Activated CD4-positive, CD25-positive, alpha-beta regulatory T cell (primary cell): ENCODE measurements at places on chromosomes 6 and 20.

DNA sequence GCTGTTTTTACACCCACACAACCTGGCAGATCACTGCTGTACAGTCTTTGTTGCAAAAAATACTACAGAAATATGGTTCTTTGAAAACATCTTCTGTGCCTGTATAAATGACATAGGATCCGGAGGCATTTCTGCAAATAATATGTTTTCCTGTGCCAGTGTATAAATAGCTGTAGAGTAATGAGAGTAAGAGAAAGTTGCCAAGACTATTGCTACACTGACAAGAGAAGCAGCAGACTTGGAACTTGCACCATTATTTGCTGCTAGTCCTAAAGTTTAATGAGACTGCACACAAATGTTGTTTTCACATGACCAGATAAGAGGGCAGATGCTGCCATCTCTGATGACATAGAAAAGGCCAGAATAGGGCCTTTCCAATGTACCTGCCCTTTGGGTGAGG is 50.0 kb upstream of the DTNBP1 start:
- DNase-seq: no peak

DNA sequence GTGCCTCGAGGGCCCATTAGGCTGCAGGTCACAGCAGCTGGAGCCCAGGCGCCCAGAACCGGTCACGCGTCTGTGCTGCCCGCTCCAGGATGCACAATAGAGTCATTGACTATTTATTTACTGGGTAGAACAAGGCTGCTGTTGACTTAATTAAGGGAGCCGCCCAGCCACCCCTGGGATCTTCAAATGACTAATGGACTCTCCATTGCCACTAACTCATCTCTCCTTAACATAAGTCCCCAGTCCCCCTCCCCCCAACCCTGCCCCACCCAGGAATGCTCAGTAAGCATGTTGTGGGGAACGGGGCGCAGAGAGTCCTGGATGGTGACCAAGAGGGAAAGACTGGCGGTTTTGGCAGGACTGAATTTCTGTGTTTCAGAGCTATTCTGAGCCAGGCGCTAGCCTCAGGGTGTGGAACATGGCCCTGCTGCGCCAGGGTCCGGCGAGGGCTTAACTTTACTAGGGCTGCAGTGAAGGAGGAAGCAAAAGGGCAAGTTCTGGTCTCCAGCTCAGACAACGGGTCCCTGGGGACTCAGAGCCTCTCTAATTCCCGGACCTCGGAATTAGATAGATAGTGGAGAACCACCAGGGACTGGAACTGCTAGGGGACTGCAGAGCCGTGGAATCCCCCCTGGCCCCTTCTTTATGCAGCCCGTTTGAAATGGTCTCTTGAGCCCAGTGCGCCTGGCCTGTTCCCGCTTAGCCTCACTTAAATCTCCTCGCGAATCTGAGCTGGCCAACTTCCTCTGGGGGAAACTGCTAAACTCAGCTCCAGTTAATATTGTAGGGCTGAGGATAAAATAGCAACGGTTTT is 1.5 kb upstream of the GRIK2 start:
- DNase-seq: no peak

DNA sequence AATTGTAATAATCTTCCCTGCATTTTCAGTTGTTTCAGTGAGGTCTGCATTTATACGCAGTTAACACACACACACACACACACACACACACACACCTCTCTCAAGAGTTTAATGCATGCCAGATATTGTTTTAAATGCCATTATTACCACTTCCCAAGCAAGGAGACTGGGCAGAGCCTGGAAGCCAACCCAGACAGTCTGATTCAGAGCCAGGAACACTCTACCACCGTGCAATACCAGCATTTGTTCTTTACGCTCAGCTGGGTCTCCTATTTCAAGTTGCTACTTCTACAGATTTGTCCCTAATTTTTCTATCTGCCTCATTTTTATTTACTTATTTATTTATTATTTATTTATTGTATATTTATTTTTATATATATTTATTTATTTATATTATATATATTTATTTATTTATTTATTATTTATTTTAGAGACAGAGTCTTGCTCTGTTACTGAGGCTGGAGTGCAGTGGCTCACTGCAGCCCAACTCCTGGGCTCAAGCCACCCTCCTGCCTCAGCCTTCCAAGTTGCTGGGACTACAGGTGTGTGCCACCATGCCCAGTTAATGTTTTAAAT is 68.4 kb downstream of the PCSK2 start:
- DNase-seq: no peak

DNA sequence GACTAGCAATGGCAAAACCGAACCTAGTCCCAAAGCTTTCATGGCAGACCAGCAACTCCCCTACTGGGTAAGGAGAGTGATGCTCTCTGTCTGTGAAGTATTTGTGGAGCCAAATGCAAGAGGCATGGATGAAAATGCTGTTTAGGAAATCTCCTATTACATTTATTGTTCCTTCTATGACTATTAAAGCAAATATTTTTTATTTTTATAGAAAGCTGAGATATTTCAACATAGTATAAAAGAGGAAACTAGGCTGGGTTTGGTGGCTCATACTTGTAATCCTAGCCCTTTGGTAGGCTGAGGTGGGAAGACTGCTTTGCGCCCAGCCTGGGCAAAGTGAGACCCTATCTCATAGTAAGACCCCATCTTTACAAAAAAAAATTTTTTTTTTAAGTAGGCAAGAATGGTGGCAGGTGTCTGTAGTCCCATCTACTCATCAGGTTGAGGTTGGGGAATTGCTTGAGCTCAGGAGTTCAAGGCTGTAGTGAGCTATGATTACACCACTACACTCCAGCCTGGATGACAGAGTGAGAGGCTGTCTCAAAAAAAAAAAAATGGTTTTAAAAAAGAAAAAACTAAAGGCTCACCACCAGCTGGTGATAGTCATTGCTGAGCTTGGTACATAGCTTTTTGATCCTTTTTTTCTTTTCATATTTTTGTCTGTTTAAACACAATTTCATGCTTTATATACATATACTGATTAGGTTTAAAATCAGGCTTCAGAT is 11.3 kb downstream of the KDM1B start:
- no peak for DNase-seq

- no peak for DNase-seq
Measured at GRCh38 chr20:3550837-3551236, 80.0 kb downstream of the ATRN start.

DNA sequence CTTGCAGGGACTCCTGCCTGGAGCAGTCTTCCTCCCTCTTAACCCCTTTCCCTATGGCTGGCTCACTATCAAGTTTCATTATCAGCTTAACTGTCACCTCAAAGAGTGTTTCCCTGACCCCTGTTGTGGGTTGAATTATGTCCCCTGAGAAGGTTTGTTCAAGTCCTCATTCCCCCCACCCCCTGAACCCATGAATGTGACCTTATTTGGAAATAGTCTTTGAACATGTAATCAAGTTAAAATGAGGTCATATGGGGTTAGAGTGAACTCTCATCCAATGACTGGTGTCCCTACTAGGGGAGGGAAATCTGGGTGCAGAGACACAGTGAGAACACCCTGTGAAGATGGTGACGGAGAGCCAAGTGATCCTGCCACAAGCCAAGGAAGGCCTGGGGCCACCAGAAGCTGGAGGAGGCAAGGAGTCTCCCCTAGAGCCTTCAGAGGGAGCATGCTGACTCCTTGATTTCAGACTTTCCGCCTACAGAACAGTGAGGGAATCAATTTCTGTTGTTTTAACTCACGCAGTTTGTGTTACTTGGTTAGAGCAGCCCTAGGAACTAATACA is 165.2 kb upstream of the TOP1 start:
- DNase-seq: no peak

DNA sequence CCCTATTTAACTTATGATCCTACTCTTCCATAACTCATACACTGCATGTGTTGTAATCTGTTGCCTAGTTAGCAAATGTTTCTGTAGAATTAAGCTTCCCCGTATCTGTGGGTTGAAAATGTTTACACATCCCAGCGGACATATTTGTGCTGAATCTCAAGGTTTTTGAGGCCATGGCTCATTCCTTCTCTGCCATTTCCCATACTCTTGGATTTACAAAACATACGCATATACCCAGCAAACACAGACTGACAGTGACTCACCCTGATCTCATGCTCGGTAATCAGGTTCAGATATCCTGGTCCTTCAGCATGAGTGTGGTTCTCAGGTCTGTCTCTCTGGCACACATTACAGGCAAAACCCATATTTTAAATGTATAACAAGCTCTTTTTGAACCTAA is 58.7 kb downstream of the AGPAT4 start:
- no peak for DNase-seq

GRCh38 chr6:24883618-24884017 is 52.1 kb downstream of the RIPOR2 start:
- no peak for DNase-seq

DNA sequence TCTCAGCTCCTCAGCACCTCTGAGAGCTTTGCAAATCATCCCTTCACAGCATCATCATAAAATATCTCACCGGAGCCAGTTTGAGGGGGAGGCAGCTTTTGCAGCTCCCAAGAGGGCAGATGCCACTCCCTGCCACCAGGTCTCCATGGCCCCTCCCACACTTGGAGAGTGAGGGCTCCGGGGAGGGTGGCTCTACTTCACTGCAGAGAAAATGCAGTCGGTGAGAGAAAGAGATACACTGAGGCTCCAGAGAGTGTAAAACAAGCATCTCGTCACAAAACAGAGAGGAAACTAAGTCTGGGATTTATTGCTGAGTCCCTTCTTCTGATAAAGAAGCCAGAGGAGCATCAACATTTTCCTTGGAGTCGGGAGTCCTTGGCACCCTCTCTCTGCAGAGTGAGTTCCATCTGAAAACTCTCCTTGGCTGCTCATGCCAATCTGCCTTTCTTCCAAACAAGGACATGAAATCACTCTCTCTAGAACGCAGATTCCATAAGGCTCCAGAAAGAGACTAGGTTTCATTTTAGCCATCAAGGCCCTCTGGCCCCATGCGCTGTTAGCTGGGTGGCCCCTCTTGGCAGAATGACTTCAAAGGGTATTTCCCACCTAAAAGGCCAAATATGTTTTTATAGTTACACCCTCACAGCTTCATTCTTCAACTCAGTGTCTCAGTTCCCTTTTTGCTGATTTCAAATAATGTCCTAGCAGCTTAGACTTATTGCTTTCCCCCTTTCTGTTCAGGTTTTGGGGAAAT is 70.6 kb upstream of the F13A1 start:
- no peak for DNase-seq
